ENCODE measurements at places on chromosomes 12 and 14.
A peak's percentile ranks its signal among the peaks of the same experiment; 100 is the strongest.

DNA sequence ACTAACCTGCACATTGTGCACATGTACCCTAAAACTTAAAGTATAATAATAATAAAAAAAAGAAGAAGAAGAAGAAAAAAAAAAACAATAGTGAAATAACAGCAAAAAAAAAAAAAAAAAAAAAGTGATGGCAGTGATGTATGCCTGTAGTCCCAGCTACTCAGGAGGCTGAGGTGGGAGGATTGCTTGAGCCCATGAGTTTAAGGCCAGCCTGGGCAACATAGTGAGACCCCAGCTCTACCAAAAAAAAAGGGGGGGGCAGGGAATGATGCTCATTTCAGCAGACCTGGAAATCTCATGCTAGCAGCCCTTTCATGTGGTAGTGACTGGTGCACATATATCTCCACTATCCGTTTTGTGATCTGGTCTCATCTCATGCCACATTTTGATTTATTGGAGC is 20.8 kb downstream of the TRAFD1 start:
- DNase-seq = no peak

DNA sequence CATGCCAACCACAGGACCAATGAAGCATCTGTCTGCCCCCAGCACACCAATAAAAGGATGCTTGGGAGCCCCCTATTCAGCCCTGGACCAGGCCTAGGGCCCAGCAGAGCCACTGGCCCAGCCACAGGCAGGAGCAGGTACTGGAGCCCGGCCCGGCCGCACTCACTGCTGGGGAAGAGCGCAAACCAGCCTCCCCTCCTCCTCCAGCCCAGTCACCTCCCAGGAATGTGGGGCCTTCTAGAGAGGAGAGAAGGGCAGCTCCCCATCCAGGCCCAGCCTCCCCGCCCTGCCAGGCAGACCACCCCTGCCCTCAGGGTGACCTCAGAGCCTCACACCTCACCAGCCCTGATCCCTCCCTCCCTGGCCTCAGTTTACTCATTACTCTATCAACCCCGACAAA is 56.2 kb downstream of the CCNK start:
- DNase-seq = peak; percentile 46

- DNase-seq = peak; percentile 34
Observed at GRCh38 chr12:12505544-12506495, 56.8 kb downstream of the DUSP16 start.

- DNase-seq = no peak
Observed at GRCh38 chr12:75579552-75579951, 68.1 kb upstream of the KRR1 start.

GRCh38 chr12:132503618-132504204 is 13.8 kb downstream of the FBRSL1 start:
- no peak for DNase-seq

DNA sequence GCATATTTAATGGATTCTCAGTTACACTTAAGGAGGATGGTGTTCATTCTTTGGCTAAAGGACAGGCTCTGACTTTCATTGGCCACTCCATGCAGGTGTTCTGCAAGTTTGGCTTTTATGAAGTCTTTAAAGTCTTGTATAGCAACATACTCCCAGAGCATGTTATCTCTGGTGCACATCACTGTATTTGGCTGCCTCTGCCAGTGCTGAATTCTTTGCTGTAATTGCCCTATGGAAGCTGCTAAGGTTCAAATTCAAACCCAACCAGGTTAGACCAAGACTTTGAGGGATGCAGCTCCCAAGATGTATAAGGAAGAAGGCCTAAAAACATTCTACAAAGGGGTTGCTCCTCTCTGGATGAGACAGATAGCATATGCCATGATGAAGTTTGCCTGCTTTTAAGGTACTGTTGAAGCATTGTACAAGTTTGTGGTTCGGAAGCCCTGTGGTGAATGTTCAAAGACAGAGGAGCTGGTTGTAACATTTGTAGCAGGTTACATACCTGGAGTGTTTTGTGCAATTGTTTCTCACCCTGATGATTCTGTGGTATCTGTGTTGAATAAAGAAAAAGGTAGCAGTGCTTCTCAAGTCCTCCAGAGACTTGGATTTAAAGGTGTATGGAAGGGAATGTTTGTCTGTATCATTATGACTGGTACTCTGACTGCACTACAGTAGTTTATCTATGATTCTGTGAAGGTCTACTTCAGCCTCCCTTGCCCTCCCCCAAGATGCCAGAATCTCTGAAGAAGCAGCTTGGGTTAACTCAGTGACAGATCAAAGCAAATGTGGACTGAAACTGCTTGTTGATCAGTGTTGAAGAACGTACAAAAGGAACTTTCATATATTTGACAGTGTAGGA is 19.4 kb downstream of the TMEM116 start:
- no peak for DNase-seq

Data from amniotic stem cell (primary cell).